Naive thymus-derived CD8-positive, alpha-beta T cell (primary cell): ENCODE measurements at places on chromosomes 7 and 10.

- DNase-seq = no peak
Measured at GRCh38 chr7:139673762-139674161, 104.0 kb downstream of the HIPK2 start.

GRCh38 chr10:53230651-53231050 is 458.1 kb upstream of the MBL2 start:
- DNase-seq = no peak

DNA sequence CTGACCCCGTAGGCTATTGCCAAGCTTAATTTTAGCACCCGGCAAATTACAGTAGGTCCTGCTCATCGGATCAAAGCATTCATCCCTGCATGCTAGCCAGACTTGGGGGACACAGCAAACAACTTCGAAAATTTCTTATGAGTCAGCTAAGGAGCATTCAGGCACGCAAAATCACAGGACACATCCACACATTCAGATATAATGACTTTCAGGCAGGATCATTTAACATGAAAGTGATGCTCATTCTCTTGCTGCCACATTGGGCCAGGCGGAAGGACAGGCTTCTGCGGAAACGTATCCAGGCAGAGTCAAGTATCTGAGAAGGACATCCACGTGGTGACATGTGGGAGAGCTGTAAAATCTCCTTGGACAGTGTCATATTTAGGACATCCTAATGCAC is 474.0 kb upstream of the NRP1 start:
- DNase-seq = no peak

DNA sequence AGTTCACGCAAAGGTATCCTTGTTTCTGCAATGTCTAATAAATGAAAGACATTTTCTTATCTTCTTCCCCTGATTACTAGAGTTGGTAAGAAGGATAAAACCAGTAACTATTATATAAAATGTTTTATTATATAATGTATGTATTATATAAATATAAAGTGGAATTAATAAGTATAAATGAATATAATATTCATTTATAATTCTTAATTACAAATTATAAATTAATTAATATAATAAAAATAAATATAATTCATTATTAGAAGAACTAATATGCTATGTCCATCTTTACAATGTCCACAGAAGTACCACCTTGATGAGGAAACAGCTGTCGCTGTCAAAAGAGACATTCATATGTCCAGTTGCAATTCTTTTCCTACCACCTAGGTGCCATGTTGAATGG is 177.7 kb downstream of the GLI3 start:
- DNase-seq = no peak

DNA sequence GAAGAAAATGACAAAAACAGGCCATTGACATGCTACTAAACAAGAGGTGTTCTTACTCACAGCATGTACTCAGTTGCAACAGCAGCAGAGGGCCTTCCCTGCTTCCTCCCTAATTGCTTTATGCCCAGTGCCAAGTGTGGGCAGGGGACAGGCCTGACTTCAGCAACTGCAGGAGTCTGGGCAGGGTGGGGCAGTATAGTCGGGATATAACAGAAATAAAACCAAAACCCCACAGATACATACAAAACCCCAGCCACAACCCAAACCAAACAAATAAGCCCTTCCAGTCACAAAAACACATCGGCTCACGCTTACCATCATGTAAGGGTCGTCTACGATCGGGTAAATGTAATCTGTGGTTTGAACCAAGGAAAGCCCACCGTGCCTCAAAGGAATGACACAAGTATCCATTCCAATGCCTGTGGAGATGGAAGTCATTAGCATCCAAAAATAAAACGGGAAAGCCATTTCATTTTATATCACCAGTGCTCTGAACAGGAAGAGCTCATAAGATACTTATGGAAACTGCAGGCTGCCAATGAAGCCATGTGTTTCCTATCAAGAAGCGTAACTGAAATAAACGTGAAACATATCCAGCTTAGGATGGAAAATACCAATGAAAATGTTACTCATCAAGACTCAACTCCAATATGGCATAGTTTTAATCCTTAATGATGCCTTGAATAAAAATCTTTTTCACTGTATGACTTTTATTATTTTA is 9.5 kb downstream of the SEPHS1 start:
- DNase-seq = no peak

DNA sequence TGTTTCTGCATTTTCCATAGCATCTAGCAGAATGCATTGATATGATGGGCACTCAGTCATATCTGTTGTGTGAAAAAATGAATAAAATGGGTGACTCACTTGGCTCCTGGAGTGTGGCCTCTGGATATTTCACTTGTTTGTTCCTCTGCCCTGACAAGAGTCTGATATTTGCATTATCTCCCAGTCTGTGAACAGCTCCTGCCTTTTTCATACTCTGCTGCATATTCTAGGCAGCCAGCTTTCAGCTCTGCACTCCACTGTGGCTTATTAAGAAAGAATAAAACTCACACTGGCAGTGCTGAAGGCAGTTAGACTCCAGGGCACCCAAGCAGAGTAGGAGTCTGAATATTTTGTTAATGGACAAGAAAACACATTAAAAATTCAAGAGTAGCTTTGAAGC is 623.9 kb downstream of the SORCS1 start:
- no peak for DNase-seq

DNA sequence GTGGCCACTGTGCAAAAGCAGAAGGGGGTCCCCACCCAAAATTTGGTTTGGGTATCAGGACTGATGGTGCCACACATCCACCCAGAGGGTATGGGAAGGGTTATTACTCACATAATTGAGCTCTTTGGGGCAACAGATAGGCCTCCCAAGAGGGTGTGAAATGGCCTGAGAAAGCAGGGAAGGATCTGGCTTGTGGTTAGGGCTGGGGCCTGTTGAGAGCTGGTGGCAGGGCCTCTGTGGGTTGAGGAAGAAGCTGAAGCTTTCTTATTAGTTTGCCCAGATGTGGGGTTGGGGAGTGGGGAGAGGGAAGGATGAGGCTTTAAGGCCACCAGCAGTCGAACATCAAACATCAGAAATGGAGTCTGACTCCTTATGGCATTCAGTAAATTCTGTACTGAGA is 18.3 kb upstream of the MKI67 start:
- no peak for DNase-seq

- no peak for DNase-seq
Measured at GRCh38 chr7:24325708-24326107, 41.7 kb downstream of the NPY start.

GRCh38 chr10:124566222-124566888 is 104.7 kb downstream of the LHPP start:
- DNase-seq = no peak
